GM23338 (cell line): ENCODE measurements at places on chromosomes 2 and 18.

DNA sequence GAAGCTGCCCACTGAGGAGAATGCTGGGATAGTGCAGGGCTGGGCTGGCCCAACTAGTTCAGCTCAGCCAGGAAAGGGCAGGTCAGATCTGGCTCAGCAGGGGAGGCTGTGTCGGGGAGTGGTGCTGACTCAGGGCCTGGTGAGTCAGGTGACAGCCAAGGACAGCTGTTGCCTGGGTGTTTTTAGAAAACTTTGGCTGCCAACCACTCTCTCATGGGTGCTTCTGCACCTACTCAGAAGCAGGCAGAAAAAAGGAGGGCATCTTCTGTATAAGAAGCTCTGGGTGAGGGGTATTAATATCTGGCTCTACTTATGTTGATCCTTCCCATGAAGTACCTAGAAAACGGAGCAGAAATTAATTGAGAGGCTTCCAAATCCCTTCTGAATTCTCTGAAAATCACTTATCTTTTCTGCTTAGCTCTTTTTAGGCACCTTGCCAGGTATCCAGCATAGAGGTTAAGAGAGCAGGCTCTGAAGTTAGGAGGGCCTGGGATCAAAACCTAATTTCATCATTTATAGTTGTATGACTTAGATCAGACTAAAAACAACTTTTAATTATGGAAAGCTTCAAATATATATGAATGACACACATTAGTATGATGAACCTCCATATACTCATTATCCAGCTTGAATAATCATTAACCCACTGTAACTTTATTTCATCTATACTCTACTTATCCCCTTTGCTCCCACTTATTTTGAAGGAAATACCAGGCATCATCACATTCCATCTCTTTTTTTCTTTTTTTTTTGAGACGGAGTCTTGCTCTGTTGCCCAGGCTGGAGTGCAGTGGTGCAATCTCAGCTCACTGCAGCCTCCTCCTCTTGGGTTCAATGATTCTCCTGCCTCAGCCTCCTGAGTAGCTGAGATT, 15.5 kb upstream of the RAB10 start:
- peak; percentile 64 for DNase-seq

- DNase-seq: peak; percentile 79
These were observed 620 bp upstream of the GALNT1 start for GRCh38 chr18:35580701-35581539.

DNA sequence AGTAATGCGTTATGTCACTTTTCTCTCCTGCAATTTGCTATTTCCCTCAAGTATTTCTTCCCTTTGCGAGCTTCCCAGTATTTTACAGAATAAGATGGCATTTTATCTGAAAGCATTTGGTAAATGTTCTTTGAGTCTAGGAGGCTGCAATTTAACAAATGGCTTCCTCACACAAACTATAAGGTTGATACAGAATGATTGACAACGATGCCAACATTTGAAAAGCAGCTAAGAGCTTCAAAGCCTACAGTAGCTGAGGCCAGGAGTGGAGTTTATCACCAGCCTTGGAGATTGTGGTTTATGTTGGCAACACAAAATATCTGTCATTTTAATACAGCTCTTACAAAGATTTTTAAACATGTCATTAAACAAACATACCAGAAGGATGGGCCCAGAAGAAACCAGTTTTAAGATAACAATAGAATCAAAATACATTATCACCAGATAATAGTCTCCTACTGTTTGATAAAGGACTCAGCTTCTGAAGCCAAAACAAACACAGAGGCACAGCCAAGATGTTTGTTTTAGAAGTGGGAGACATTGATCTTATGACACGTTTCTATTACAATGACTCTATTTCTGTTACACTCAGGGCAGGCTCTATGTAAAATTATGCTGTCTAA, 711.4 kb upstream of the ACVR2A start:
- no peak for DNase-seq

DNA sequence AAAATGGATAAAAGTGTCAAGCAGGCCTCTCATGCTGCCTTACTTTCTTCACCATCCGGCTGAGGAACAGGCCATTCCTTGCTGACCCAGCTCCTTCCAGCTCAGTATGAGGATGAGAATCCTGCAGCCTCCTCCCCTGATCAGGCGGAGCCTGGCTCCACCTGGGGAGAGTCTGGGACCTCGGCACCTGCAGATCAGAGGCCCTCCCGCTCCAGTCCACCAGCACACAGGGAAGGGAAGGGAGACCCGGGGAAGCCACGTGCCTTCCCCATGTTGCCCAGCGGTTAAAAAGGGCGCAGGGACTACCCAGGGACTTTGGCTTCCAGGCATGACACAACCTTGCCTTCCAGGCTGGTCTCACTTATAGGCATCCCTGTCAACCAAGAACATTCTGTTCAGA, 172.0 kb downstream of the NDUFA10 start:
- no peak for DNase-seq

DNA sequence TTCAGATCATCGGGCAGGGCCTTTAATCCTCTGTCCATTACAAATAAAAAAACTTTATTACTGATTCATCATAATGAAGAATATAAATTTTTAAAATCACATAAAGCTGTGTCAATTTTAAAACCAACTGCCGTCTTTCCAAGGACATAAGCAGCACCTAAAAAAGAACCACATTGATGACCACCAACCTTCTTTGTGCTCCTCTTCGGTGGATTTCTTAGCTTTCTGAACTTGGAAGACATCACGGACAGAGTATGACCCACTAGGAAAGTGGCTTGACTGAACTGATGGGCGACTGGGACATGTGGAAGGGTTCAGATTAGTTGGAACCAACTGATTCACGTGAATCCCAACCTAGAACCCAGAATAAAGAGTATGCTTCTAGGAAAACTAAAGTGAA, 68.9 kb downstream of the EIF5B start:
- DNase-seq: no peak

DNA sequence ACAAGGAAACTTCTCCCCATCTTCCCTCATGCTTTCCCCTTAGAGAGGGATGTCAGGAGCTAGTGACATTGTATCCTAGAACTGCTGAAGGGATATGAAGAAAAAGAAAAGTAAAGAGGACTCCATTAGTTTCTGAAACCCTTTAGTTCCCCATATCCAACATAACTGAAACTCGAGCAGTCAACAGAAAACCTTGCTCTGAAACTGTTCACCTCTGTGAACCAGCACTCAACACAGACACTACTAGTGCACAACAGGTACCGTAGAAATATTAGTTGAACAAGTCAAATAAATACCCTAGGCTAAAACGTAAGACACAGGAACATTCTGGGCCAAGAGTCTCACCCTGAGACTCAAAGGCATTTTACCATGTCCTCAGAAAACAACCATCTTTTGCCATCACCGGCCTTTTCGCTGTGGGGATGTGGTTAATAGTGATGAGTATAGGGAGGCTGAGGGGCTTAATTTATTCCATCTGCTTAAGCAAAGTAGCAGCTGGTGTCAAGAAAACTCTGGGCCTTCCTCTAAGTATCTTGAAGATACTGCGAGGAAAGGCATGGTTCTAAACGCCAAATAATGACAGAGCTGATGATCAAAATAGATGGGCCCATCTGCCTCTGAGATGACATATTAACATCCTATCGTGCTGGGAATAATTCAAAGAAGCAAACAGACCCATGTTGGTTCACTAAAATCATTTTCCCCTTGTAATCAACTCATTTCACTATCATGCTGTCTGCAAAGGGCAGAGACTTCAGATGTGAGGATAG, 156.8 kb downstream of the STK39 start:
- DNase-seq: no peak

GRCh38 chr2:129554373-129554772, 425.1 kb upstream of the RAB6C start:
- peak; percentile 59 for DNase-seq

- DNase-seq: peak; percentile 59
These were observed 147.6 kb downstream of the THADA start for GRCh38 chr2:43448011-43448821.

GRCh38 chr2:175829741-175830140, 172.3 kb downstream of the LNPK start:
- no peak for DNase-seq

DNA sequence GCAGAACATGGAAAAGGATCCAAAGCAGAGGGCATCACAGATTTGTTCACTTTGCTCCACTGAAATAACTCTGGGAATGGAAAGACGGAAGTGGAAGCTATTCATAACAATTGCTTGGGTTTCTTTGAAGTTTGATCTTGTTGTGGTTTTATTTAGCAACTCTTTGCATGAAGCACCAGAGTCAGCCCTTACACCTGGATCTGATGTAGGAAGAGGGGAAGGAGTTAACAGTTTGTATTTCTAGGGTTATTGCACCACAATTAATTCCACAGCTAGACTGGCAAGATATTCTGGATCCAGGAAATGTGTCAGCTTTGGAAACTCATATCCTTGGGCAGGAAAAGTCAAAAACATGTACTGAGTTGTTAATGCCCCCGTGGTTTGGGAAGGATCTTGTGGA, 1143.4 kb downstream of the CNTNAP5 start:
- DNase-seq: no peak

DNA sequence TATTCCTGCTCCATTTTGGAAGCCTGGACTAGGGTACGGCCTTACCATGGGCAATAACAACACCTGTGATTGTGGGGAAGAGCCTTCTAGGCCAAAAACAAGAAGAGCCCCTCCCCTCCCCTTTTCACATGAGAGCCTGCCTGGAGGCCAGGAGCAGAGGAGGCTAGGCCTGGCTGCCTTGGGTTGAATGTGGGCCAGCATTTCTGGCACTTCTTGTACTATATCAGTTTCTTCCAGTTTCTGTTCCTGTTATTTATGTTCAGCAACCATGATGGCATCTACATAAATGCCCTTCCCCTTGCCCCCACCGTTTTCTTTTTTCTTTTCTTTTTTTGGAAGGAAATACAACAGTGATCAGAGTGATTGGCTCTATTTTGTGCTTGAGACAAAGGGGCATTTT, 58.4 kb downstream of the KCTD18 start:
- no peak for DNase-seq

DNA sequence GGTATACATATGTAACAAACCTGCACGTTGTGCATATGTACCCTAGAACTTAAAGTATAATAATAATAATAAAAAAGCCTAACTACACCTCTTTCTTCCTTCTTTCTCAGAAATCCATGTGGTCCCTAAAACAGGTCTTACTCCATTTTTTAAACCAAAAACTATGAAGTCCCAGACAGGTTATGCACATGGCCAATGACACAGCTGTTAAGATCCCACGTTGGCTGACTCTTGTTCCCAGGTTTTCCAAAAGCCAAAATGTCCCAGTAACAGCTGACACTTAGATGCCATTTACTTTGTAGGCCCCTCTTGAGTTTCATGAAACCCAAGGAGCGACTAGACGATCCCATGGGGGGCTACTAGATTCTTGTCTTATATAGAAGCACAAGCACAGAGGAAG, 97.0 kb downstream of the KCNF1 start:
- no peak for DNase-seq

DNA sequence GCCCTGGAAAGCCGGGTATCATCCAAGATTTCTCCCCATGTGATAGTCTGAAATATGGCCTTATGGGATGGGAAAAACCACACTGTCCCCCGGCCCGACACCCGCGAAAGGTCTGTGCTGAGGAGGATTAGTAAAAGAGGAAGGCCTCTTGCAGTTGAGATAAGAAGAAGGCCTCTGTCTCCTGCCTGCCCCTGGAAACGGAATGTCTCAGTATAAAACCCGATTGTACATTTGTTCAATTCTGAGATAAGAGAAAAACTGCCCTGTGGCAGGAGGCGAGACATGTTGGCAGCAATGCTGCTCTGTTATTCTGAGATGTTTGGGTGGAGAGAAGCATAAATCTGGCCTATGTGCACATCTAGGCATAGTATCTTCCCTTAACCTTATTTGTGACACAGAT, 26.8 kb downstream of the RUFY4 start:
- DNase-seq: no peak

DNA sequence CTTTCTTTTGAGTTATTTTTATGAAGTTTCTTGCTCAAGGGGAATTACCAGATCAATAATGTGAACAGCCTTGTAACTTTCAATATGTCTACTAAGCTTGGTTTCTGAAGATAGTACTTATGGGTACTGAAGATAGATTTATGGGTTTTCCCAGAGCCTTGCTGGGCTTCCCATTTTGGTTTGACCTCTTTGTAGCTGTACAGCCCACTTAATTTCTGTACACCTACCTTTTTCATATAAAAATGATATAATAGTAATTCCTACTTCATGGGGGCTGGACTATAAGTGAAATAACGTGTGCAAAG, 22.2 kb downstream of the IL1R2 start:
- no peak for DNase-seq

DNA sequence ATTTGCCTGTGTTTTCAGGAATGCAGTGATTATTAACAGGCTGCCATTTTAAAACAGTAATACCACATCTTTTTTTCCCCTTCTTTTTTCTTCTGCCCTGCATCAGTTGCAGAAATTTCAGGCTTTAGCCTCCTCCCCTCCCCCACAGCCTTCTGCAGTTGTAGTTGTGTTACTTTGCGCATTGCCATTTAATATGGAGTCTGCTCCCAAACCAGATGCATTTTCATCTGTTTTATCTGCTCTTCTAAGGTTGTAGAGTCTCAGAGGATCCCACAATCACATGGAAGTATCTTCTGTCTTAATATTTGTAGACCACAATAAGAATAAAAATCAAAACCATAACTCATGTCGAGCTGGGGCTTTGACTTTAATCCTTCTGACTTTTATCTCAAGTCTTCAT, 3.8 kb downstream of the ASXL3 start:
- DNase-seq: peak; percentile 29

DNA sequence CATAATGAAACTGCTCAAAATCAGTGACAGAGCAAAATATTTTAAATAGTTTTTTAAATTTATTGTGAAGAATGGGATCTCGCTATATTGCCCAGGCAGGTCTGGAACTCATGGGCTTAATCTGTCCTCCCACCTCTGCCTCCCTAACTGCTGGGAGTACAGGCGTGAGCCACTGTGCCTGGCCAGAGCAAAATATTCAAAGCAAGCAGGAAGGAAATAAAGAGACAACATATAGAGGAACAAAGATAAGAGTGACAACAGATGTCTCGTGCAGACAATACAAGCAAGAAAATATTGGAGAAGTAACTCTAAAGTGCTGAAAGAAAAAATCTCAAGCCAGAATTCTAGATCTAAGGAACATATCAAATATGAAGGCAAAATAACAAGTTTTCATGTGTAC, 5.0 kb upstream of the SCLY start:
- no peak for DNase-seq

DNA sequence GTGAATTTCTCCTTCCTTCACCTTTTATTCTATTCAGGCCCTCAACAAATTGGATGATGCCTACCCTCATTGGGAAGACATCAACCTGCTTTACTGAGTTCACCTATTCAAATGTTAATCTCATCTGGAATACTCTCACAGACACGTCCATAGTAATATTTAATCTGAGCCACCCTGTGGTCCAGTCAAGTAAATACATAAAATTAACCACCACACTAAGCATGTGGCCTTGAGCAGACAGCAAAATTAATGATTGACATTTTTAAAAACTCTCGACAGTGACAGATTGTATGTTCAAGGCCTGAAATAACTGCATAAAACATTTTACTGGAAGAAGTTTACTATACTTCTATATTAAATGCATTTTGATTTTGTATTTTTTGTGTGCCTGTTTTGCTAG, 540.6 kb upstream of the GCFC2 start:
- no peak for DNase-seq
